ENCODE measurements at places on chromosomes 11 and 22.
A peak's percentile ranks its signal among the peaks of the same experiment; 100 is the strongest.

- DNase-seq, result no peak
Observed at GRCh38 chr11:128604723-128605122, 17.4 kb upstream of the ETS1 start.

- no peak for DNase-seq
Observed at GRCh38 chr22:45434981-45435380, 21.5 kb downstream of the RIBC2 start.

DNA sequence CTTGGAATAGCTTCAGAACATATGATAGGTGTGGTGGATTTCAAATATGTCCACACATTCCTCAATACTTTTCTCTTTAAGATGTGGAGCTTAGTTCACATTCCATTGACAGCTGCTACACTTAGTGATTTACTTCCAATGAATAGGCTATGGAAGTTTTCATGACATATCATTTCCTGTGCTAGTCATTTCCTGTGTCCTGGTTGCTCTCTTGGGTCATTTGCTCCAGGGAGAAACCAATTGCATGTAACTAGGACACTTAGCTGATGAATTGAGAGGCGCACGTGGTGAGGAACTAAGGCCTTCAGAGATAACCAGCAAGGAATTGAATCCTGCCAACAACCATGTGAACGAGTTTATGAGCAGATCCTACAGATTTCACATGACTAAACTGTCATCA, 120.9 kb downstream of the SLC17A6 start:
- no peak for DNase-seq

DNA sequence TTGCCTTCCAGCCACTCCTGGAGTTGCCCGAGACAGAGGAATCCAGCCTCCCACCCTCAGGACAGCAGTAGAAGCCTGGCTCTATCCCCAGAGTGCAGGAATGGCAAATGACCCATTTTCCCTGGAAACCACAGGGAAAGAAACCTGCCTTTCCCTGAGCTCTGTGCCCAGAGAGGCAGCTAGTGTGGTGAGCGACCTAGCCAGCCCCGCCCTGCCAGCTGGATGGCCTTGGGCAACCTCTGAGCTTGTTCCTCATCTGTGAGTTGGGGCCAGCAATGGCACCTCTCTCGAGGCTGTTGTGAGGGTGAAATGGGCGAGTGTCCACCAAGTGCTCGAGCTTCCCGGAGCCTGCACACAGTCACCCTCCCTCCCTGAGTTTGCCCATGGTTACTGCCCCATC, 3.7 kb downstream of the OMP start:
- DNase-seq, result no peak

DNA sequence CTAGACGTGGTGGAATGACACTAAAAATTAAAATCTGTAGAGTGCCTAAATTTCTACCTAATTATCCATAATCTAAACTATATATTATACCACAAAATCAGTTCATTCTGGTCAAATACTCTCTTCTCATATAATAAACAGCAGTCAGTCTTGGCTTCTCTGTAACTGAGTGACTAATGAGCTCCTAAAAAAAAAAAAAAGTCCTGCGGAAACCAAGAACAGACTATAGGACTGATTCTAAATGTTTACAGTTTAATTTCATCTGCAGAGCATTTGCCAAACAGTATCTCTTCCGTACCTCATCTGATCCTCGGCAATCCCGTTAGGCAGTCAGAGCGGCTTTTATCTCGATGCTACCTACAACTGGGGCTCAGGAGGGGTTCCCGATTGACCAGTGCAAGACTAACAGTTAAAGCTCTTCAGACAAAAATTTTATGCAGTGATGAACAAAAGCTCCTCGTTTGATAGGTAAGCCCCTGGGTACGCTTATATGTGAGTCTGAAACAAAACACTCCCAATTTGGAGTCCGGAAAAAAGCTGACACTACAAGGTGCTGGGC, 686 bp downstream of the KIF18A start:
- no peak for DNase-seq

DNA sequence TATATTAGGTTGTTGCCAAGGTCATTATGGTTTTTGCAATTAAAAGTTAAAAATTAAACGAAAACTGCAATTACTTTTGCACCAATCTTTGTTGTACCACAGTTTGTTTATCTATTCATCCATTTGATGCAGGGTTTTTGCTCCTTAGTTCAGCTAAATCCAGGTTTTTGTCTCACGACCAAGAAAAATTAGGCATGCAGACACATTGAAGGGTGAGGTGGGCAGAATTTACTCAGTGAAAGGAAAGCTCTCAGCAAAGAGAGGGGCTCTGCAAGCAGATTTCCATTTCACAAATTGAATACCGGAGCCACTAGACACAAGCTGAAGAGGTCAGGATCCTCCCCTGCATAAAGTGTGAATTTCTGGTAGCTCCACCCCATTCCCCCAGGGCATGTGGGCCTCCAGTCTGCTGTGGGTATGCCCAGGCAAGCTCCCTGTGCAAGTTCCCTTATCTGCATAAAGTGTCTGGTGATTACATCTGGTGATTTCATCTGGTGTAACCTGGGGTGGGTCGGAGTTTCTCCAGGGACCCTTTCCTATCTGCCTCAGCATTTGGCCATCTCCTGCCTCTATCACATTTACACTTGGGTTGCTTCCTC, 33.3 kb downstream of the APOL6 start:
- no peak for DNase-seq

DNA sequence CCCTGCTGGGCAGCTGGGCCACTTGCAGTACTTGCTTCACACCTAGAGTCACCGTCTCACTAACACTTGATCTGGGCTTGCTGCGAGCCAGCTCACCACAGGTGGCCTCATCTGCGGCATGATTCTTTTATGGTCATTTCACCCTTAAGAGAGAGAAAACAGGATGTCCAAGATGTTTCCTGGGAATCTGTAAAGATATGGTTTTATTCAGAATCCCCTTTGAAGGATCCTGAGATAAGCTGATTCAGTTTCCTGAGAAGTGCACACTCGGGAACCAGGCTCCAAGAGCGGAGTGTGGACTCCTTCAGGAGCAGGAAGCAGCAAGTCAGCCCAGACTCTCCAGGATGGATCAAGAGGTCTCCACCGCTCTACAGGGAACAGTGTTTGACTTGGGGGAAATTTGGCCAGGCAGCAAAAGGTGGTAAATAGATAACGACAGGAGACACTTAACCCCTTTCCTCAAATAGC, 21.8 kb upstream of the TP53AIP1 start:
- no peak for DNase-seq

DNA sequence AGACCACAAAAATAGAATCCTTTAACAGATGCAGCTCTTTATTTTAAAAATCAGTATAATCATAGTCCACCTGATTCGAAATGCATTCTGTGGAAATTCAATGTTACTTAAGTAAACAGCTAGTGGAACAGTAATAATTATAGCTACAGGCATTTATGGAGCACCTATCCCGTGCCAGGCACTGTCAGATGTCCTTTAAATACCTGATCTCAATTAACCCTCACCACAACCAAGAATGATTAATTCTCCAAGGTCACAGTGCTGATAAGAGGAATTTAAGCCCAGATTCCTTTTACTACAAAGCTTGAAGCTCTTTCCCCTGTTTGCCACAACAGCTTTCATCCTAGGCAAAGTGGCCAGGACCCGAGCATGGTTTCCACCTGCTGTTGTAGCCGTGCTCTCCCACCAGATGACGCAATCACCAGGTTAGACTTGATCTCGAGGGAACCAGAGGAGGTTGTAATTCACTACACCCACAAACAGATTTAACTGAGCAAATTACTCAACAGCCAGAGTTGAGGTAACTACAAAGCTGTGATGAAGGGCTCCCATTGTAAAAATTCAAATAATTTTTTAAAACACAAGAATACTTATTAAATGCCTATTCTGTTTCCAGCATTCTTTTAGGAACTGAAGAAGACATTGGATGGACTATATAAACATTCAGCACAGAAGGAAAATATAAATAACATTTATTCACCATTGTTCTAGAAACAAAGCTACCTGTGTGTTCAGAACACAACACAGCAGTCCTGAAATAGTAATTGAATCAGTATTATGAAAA, 10.3 kb downstream of the PRDM10 start:
- peak; percentile 45 for DNase-seq

DNA sequence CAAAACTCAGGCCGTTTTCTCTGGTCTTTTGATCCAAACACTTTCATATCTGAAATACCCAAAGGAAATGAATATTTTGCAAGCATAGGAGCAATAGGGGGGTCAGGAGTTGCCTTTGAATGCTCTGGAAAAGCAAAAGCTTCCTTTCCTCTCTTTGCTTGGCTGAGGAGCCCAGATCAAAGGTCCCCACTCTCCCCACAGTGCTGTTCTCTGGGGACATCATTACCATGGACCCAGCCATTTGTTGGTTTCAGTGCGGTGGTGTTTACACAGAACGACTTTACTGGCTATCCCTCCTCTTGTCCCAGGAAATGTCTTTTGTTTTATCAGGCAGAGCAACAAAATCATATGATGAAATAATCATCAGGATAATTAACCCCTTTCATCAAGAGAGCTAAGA, 1089.1 kb downstream of the TBC1D22A start:
- no peak for DNase-seq

DNA sequence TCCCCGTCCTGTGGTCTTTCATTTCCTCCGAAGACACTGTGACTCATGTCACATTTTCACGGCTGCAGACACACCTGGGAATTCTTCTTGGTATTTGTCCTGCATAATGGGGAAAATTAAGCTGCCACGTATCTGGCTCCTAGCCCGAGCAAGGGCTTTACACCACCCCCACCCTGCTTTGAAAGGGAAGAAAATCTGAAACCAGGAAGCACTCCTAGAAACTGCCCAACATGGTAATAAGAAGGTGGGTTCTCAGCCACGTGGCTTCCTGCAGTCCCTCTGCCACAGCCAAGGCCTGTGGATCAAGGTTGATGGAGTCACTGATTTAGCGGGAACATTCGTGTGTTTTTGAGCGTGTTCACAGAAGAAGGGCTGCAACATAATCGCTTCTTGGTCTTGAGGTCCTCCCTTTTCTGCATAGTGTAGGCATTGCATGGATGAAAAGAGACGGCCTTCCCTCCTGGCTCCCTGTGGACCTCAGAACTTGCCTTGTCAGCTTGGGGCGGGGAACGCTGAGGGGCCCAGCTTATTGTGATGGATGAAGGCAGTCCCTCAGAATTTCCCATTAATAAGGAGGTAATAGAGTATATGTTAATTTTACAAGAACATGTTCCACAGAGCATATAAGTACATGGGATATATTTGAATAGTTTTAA, 292.0 kb downstream of the NTM start:
- no peak for DNase-seq

DNA sequence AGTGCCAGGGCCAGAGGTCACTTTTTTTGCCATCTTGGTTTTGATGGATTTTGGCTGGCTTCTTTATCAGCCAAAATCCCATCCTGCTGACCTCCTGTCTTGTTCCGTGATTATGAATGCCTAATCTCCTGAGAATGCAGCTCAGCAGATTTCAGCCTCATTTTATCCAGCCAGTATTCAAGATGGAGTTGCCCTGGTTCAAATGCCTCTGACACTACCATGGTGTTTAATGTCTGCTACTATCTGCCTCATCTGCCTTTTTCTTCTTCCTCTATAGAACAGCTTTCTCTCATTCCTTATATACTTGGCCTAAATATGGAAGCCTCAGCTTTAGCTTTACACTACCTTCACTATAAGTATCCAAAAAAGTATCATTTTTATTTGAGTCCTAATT, 50.7 kb downstream of the ACER3 start:
- DNase-seq, result no peak

DNA sequence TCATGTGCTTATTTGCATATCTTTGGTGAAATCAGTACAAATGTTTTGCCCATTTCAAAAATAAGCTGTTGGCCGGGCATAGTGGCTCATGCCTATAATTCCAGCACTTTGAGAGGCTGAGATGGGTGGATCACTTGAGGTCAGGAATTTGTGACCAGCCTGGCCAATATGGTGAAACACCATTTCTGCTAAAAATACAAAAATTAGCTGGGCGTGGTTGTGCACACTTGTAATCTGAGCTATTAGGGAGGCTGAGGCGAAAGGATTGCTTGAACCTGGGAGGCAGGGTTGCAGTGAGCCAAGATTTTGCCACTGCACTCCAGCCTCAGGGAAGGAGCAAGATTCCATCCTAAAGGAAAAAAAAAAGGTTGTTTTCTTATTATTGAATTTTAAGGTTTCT, 136.0 kb downstream of the SWAP70 start:
- DNase-seq, result no peak

DNA sequence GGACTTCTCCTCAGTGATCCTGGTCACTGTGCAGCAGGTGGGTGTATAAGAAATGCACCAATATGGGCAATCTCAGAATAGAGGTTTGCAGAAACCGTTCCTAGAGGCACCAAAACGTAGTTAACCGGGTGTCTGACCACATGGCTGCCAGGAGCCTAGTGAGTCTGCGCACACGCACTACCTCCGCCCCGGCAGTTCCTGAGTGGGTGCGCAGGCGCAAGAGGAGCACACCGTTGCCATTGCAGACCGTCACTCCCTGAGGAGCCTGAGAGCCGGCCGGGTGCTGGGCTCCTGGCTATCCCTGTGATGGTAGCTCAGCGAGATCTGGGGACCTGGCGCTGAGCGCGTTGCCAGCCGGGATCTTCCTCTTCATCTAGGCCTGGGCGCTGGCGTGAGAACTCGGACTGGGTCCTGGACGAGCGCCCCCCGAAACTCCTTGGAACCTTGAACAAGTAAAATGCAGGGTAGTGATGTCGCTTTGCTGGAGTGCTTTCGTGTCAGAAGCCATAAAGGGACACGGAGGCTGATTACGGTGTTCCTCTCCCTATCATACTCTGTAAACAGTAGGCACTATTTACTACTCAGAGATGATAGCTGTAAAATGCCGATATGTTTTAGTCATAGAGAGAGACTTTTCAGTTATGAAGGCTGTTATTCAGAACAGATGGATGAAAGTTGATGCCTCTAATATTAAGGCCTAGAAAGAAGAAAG, at the start of gene MS4A13:
Gene MS4A13 (plus strand): TSS at position 249 of the 712 bp plus-strand sequence. CDS start 2,692 bp downstream, outside the sequence.
- DNase-seq, result no peak

- DNase-seq, result peak; percentile 60
Observed at GRCh38 chr11:57277845-57278720, 41.0 kb upstream of the APLNR start.

GRCh38 chr11:35907648-35908431, 36.0 kb upstream of the LDLRAD3 start:
- DNase-seq, result no peak

- DNase-seq, result no peak
Observed at GRCh38 chr11:123247496-123247799, 52.4 kb upstream of the CLMP start.

GRCh38 chr11:83641511-83641910, 355.3 kb upstream of the CCDC90B start:
- no peak for DNase-seq

- DNase-seq, result no peak
Observed at GRCh38 chr22:40603088-40603605, 33.4 kb downstream of the MRTFA start.

- DNase-seq, result peak; percentile 70
Observed at GRCh38 chr11:6927030-6927617, 898 bp downstream of the ZNF215 start.

- DNase-seq, result peak; percentile 49
Observed at GRCh38 chr11:94519478-94520084, 7.3 kb downstream of the C11orf97 start.

- DNase-seq, result no peak
Observed at GRCh38 chr22:42416671-42417230, 15.5 kb downstream of the NFAM1 start.
